Heart left ventricle (tissue), 16 donors: ENCODE measurements at places on chromosomes 16 and 17. TPM values are rescaled to one million over a fixed set of nuclear protein-coding genes. Genes with fewer than 3 reads are reported as not detected.

DNA sequence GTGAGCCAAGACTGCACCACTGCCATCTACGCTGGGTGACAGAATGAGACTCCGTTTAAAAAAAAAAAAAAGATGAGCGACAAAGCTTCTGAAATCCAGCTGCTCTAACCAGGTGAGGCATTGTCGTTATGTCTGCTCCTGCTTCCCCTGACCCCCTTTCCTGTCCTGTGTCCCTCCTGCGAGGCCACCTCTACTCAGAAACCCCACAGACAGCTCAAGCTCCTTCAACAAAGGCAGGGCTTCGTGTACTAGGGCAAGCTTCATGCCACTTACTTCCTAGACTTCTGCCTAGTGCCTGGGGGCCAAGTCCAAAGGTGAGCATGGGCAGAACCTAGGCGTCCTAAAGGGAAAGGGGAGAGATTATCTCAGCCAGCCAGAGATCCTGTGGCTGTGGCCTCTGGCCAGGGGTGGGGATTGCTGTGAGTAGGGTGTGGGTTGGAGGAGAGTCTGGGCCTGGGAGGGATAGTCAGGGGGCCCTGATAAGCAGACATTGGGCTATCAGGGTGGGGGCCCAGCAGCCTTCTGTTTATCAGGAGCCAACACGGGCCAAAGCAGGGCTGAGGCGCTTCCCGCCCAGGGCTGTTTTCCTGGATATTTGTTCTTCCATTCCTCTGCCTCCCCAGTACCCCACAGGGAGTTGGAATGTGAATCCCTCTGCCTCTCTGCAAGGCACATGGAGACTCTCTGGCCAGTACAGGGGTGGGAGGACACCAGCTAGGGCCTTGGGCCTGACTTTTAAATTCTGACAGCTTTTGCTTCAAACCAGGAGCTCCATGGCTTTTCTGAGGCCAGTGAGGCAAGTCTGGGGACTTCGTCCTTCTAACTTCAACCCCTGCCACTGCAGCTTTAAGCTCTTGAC, 10.4 kb downstream of the ERAL1 start:
- H3K27me3 ChIP-seq = no peaks in the 10 kb centered on the region
- H3K36me3 ChIP-seq = no peaks in the 10 kb centered on the region
- no peaks in the 10 kb centered on the region for H3K4me1 ChIP-seq
- no peak overlapping the region for H3K4me3 ChIP-seq
- no peak overlapping the region for H3K27ac ChIP-seq

- H3K4me1 ChIP-seq = peaks cover 6% of the 10 kb centered on the region
- H3K36me3 ChIP-seq = no peaks in the 10 kb centered on the region
- H3K27me3 ChIP-seq = no peaks in the 10 kb centered on the region
- H3K27ac ChIP-seq = peak overlapping the region; percentile 0
- H3K4me3 ChIP-seq = no peak overlapping the region
- DNase-seq = no peak
Observed at GRCh38 chr17:59757043-59757442, 49.6 kb downstream of the VMP1 start.

DNA sequence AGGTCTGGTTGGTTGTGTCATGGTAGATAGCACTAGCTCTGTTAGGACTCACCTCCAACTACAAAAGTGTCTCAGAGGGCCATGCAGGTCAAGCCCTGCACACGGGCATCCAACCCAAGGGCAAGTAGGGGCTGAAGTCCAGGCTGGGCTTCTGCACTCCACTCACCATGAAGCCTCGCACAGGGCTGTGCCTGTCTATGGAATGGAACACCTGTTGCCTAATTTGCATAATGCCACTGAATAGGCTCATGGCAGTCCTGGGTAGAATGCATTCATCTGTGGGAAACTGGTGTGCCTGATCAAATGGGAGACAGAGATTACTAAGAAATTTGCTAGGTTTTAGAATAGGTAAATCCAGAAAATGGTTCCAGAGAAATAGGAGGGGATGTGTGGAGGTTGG, 8.0 kb upstream of the AKAP1 start:
- no peak overlapping the region for H3K4me3 ChIP-seq
- no peaks in the 10 kb centered on the region for H3K36me3 ChIP-seq
- no peaks in the 10 kb centered on the region for H3K27me3 ChIP-seq
- no peaks in the 10 kb centered on the region for H3K4me1 ChIP-seq
- no peak overlapping the region for H3K27ac ChIP-seq
- no peak for DNase-seq

DNA sequence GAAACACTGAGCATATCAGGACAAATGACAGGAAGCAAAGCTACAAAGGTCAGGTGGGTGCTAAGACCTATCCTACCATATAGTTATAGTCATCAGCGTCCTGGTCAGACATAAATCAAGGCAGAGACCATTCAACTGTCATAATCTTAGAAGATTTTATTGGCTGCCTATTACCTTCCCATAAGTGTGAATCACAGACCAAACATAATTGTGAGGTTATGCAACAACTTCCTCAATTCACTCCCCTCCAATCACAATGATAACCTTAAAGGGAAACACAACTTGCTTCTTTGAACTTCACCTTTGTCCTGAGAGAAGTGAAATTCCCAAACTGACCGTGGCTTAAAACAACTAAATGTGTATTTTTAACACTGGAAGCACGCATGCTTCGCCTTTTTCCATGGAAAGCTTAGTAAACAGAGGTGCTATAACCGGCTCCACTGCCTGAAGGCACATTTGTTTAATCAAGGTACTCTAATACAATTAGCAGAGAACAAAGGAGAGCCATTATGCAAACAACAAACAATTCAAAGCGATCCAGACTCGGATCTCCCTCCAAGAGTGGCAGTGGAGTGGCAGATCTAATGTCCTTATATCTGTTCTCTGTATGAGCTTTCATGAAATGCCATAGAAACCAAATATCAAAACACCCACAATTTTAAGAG, 84.9 kb downstream of the TMEM114 start:
- no peak overlapping the region for H3K4me3 ChIP-seq
- H3K27me3 ChIP-seq = no peaks in the 10 kb centered on the region
- no peak overlapping the region for H3K27ac ChIP-seq
- no peaks in the 10 kb centered on the region for H3K36me3 ChIP-seq

- DNase-seq = no peak
- H3K4me1 ChIP-seq = peaks cover 29% of the 10 kb centered on the region
- H3K27me3 ChIP-seq = peaks cover 9% of the 10 kb centered on the region
- H3K4me3 ChIP-seq = no peak overlapping the region
- H3K27ac ChIP-seq = no peak overlapping the region
Observed at GRCh38 chr17:42179335-42179734, 1.6 kb downstream of the KCNH4 start.

DNA sequence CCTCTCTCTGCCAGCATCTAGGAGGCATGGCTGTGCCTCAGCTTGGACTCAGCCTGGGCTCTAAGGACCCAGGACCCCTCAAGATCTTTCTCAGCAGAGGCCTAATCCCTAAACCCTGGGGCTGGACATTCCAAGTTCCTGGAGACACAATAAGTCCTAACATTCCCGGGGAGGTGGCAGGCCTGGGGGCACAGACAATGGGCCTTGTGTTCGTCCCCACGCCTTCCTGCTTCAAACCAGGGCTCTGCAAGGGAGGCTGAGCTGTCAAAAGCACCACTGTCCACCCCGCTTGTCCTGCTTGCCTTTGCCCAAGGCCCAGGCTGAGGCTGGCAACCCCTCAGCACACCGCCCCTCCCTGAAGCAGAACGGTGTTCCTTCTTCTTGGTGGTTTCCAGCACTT, 13.7 kb downstream of the SDK2 start:
- H3K4me3 ChIP-seq = no peak overlapping the region
- no peaks in the 10 kb centered on the region for H3K36me3 ChIP-seq
- H3K27ac ChIP-seq = no peak overlapping the region
- H3K4me1 ChIP-seq = no peaks in the 10 kb centered on the region
- no peak for DNase-seq

- H3K4me1 ChIP-seq = peaks cover 12% of the 10 kb centered on the region
- H3K27ac ChIP-seq = no peak overlapping the region
- H3K4me3 ChIP-seq = no peak overlapping the region
Observed at GRCh38 chr16:30376461-30376902, 1.9 kb downstream of the MYL11 start.

DNA sequence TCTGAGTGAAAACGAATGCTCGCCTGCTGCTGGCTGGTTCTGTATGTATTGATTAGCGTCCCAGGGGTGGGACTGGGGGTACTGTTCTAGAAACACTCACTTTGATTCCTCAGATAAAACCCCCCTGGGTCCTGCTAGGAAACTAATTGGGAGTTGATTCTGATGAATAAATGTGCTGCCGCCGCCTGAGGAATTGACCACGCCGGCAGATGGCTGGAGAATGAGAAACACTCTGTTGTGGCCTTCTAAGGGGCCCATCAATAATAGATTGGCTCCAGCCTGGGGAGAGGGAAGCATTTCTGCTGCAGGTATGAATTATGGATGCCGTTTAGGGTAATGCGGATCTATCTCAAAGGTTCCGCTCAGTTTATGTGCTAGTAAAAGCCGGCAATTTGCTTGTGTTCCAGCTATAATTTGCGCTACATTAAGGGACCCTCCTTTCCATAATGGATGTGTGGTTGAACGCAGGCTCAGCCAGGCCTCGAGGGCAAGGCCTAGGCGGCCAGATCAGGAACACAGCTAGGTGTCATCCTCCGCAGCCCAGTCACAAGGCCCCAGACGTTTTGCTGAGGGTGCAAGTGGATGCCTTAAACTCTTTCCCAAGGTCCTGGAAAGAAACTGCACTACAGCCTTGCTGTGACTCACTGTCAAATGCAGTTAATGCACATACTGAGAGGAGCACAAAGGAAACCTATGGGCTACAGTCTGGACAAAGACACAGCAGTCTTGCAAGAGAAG, 132.2 kb upstream of the HS3ST2 start:
- no peak overlapping the region for H3K27ac ChIP-seq
- H3K4me3 ChIP-seq = no peak overlapping the region
- H3K27me3 ChIP-seq = no peaks in the 10 kb centered on the region
- H3K4me1 ChIP-seq = no peaks in the 10 kb centered on the region
- DNase-seq = no peak
- H3K36me3 ChIP-seq = no peaks in the 10 kb centered on the region

DNA sequence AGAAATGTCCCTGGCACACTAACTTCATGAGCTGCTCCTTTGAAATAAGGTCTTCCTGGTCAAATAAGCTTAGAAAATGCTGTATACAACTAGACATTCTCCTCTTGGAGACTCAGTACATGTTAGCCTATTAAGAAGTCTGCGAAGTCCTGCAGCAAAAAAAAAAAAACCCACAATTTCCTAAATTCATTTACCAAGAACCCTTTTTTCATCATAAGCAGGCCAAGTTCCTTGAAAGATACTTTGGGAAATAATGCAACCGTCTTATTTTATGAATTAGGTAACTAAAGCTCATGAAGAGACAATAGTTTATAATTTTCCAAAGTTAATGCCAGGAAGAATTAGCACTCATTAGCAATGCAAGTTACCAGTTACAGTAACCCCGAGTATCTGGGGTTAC, 49.0 kb upstream of the HAS3 start:
- DNase-seq = no peak
- H3K27ac ChIP-seq = no peak overlapping the region
- H3K4me1 ChIP-seq = peaks cover 4% of the 10 kb centered on the region
- no peak overlapping the region for H3K4me3 ChIP-seq
- no peaks in the 10 kb centered on the region for H3K36me3 ChIP-seq

The VASN gene
- 4.1 TPM for total RNA-seq

The GUCY2D gene
- not detected for total RNA-seq

The HSD17B1 gene
- total RNA-seq = 1.00 TPM

The SLC35G6 gene
- total RNA-seq = not detected
